ENCODE measurements at places on chromosomes 5 and 9.

GRCh38 chr9:99076483-99077171, 28.3 kb upstream of the TGFBR1 start:
- DNase-seq: no peak

- no peak for DNase-seq
Observed at GRCh38 chr5:102341681-102342288, 45.7 kb upstream of the SLCO4C1 start.

GRCh38 chr9:125747765-125748445, 732 bp downstream of the PBX3 start:
- DNase-seq: peak; percentile 23

GRCh38 chr9:73441890-73442818, 290.5 kb downstream of the ANXA1 start:
- DNase-seq: no peak

- no peak for DNase-seq
Observed at GRCh38 chr5:374631-375335, 53.3 kb downstream of the AHRR start.

- DNase-seq: no peak
Observed at GRCh38 chr9:110891760-110892159, 146.5 kb downstream of the LPAR1 start.

DNA sequence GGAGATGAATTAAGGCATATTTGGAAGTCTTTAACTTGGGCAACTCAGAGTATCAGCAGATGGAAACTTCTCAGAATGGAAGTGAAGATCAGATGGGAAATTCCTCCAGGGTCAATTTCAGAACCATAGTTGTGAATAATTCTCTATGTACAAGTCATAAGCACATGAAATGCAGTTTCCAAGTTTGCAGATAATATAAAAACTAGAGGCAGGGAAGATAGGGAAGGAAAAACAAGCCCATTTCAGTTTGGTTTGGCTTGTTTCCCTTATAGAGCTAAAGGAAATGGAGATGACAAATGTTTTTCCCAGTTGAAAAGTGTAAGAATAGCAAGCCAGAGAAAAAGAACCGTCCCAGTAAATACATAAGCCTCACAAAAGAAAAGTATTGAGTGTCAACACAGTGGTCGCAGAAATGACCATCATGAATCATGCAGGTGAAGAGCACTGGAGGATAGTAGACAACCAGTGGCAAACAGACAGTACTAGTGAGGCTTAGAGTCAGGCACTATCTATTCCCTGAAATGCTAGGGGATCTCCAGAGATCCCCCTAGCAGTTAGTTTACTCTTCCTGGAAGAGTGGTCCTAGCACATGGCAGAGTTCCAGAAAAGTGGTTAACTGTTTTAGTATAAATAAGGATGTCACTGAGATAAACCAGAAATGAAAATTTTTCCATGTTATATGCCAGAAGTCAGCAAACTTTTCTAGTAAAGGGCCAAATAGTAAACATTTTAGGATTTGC, 245.9 kb downstream of the SAXO1 start:
- no peak for DNase-seq

- no peak for DNase-seq
Observed at GRCh38 chr9:82489201-82489821, 500.7 kb downstream of the SPATA31D1 start.

DNA sequence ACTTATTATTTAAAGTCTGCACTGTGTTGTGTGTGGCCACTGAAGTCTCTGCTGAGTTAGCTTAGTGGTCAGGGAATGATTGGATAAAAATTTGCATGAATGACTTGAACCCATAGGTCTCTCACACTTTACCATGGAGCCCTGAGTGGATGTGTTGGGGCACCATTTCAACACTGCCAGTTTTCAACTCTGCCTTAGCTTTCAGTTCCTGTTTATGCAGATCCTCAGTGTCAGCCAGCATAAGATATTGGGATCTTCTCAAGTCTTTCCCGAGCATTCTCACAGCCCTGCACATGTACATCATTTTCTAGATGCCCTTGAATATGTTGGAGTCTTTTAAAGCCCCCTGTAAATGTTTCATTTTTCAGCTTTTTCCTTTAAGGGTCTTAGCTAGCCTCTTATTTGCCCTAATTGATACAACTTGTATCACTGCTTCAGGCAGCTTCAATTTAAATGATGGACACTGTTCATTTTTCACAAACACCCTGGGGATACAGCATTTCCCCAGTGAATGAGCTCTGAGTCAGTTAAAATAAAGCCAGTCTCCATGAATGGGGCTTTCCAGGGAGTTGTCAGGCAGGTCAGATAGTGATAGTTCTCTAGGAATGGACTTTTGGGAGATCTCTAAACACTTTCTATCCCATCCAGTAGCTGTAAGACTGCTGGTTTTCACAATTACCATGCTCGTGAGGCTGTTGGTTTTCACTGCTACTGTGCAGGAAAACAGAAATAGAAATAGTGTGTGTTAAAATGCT, 211.9 kb upstream of the PAPPA start:
- DNase-seq: no peak

- no peak for DNase-seq
Observed at GRCh38 chr5:4191041-4191440, 595.4 kb downstream of the IRX1 start.

All from CD14-positive monocyte (primary cell).